Vagina (tissue), 2 donors: ENCODE measurements at places on chromosomes 2 and 18. TPM values are rescaled to one million over a fixed set of nuclear protein-coding genes. Genes with fewer than 3 reads are reported as not detected.

DNA sequence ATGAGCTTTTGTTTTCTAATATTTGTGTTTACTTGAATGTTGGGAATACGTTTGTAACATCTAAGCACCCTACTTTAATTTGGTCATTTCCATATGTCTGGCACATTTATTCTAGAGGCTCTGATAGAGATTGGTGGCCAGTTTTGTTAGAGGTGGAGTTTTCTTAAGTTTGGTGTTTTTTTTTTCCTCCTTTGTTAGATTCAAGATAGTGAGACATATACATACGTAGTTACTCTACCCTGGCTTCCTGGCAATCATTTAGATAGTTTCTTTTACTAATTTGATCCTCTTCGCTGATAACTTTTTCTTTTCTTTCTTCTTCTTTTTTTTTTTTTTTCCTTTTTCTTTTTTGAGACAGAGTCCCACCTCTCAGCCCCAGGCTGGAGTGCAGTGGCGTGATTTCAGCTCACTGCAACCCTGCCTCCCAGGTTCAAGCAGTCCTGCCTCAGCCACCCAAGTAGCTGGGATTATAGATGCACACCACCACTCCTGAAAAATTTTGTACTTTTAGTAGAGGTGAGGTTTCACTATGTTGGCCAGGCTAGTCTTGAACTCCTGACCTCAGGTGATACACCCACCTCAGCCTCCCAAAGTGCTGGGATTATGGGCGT is 26.6 kb downstream of the SMCHD1 start:
- no peak for DNase-seq
- peaks cover 4% of the 10 kb centered on the region for H3K4me1 ChIP-seq
- H3K27me3 ChIP-seq: no peaks in the 10 kb centered on the region

DNA sequence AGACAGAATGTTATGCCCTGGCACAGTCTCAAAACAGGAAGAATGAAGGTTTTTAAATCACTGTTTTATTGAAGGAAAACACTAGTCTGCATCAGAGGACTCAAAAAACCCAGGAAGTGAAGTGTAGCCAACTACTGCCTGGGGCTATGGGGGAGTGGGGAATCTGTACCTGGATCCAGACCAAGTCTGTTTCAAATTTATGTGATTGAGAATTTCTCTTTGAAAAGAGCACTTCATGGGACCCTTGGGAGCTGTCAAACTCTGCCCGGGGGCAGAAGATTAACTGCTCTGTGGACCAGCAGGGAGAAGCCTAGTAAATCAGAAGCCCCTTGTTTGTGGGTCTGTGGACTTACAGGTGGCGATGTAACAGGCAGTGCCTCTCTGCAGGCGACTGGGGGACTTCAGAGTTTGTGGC is 45.3 kb upstream of the TANC1 start:
- no peak overlapping the region for H3K4me3 ChIP-seq
- no peaks in the 10 kb centered on the region for H3K27me3 ChIP-seq
- no peak for DNase-seq
- H3K36me3 ChIP-seq: no peaks in the 10 kb centered on the region

DNA sequence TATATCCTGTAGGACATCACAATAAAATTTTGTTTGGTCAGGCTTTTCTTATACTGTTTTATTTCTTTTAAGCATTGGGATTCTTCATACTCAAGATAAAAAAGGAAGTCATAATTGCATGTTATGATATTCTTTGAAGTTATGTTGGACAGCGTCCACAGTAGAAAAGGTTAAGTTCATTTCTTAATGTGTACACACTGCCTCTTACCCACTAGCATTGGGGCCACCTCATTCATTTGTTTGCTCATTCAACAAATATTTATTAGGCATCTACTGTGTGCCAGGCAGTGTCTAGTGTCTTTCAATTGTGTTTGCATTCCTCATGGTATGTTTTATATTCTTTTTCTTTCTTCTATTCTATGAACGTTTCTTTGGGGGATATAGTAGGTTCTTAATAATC is 70.2 kb downstream of the PTPRM start:
- H3K27ac ChIP-seq: no peak overlapping the region
- no peak overlapping the region for H3K4me3 ChIP-seq
- H3K36me3 ChIP-seq: no peaks in the 10 kb centered on the region
- DNase-seq: no peak
- H3K27me3 ChIP-seq: no peaks in the 10 kb centered on the region

GRCh38 chr2:75808793-75809535 is 98.2 kb upstream of the GCFC2 start:
- H3K27me3 ChIP-seq: no peaks in the 10 kb centered on the region
- H3K4me1 ChIP-seq: no peaks in the 10 kb centered on the region
- no peak overlapping the region for H3K4me3 ChIP-seq
- DNase-seq: no peak

GRCh38 chr2:209431701-209432100 is 7.9 kb downstream of the MAP2 start:
- no peak for DNase-seq
- H3K36me3 ChIP-seq: no peaks in the 10 kb centered on the region
- H3K4me3 ChIP-seq: no peak overlapping the region
- no peaks in the 10 kb centered on the region for H3K27me3 ChIP-seq
- H3K4me1 ChIP-seq: no peaks in the 10 kb centered on the region

DNA sequence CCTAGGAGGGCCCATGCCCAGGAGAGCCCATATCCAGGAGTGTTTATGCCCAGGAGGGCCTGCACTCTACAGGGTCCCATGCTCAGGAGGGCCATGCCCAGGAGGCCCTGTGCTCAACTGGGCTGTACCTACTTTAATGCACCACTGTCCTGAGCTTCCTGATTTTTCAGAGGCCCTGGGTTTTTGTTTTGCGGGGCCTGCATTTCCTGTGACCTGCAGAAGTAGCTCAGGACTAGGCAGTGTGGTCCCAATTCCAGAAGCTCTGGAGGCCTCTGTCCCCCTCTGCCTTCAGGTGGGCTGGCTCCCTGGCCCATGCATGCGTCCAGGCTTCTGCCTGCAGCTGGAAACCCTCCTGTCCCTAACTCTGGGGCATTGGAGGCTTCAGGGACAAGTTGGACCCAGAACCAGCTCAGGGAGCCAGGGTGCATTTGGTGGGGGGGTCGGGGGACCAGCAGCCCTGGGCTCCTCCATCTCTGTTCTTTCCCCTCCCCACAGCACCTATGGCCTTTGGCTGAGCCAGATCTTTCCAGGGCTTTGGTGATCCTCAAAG is 10.8 kb downstream of the GPR35 start:
- H3K4me3 ChIP-seq: no peak overlapping the region
- H3K27me3 ChIP-seq: no peaks in the 10 kb centered on the region
- no peak overlapping the region for H3K27ac ChIP-seq

GRCh38 chr18:52716973-52717372 is 377.0 kb downstream of the DCC start:
- no peaks in the 10 kb centered on the region for H3K27me3 ChIP-seq
- H3K27ac ChIP-seq: no peak overlapping the region
- no peak for DNase-seq

- H3K4me3 ChIP-seq: peak overlapping the region; percentile 100
- no peaks in the 10 kb centered on the region for H3K27me3 ChIP-seq
- peak overlapping the region; percentile 100 for H3K27ac ChIP-seq
- H3K36me3 ChIP-seq: no peaks in the 10 kb centered on the region
These were observed 1.3 kb downstream of the PTMA start for GRCh38 chr2:231709636-231709980.

DNA sequence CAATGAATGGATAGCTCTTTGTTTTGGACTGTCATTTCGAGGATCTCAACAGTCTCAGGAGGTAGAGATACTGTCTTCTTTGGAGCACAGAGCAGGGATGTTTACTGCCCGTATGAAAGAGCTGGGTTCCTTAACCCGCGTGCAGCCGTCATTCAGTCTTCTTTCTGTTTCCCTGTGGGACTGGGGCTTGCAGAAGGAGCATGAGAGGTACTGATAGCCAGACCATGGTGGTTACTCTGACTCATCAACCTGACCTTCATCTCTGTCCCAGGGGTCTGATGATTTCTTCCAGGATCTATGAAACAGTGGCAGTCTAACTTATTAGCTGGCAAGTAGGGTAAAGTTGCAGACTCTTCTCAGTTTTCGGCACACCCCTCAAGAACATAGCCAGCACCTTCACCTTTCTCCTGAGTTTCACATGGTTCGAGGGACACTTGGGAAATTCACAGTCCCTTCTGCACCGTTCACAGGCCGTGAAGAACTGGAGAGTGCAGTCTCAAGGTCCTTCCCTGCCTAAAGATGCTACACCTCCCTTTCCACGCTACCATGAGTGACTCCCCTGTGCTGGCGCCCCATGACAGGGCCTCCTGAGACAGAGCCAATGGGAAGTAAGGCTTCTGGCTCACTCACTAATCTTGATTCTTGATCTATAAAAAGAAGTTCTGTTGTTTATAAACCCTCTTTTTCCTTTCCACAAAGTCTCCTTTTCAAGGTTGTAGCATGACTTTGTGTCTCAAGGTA is 226.2 kb downstream of the MC4R start:
- no peak for DNase-seq
- no peaks in the 10 kb centered on the region for H3K27me3 ChIP-seq
- H3K27ac ChIP-seq: no peak overlapping the region
- H3K4me1 ChIP-seq: no peaks in the 10 kb centered on the region

DNA sequence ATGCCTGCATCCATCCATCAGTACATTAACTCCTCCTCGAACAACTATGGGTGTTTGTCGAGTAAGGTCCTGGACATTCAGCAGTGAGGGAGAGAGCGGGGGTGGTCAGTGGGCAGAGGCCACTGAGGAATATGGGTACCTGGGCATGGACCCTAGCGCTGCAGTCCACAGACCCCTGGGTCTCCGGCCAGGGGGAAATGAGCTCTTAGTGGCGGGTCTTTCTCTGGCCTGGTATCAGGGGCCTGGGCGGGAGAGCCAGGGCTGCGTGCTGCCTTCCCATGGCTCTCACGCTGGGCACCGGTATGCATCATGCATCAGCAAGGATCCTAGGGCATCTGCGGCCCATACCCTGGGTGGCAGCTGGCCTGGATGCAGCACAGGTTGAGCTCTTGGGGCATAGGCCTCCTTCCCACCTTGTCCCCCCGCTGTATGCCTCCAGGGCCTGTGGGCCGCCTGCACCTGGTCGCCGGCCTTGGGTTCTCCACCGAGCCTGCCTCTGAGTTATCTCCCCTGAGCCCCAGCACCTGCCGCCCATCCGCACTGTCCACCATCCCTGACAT is 1.3 kb upstream of the MOCOS start:
- H3K36me3 ChIP-seq: no peaks in the 10 kb centered on the region
- H3K27ac ChIP-seq: no peak overlapping the region
- H3K27me3 ChIP-seq: no peaks in the 10 kb centered on the region
- H3K4me3 ChIP-seq: no peak overlapping the region
- no peak for DNase-seq

DNA sequence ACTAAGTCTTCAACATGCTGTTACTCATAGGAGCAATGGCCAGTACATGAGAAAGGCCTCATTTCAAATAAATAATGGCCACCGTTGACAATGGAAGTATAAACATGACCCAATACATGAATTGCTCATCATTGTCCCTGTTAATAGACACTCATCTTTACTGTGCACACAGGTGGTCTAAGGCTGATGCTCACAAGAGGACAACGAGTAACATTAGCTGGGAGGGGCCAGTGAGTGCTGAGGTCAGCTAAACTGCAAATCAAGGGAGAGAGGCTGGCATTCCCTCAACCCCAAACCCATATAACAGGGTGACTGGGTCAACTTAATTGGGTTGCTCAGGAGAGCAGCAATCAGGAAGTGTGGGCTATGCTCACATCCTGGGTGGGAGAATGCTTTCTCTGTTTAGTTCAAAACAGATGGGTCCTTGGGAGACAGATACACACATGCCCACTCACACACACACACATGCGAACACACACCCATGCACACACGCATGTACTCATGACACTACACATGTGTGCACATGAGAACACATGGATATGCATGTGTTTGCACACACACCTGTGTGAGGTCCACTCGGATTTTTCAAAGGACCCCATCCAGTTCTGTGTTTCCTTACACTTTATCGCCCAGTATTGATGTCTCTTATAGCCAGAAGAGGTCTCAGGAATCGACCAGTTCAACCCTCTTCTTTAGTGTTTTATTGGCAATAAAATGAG is 172.0 kb downstream of the INHBB start:
- no peaks in the 10 kb centered on the region for H3K4me1 ChIP-seq
- H3K27ac ChIP-seq: no peak overlapping the region
- no peaks in the 10 kb centered on the region for H3K27me3 ChIP-seq
- no peaks in the 10 kb centered on the region for H3K36me3 ChIP-seq
- no peak for DNase-seq

- no peaks in the 10 kb centered on the region for H3K36me3 ChIP-seq
- H3K27me3 ChIP-seq: no peaks in the 10 kb centered on the region
- H3K4me1 ChIP-seq: peaks cover 20% of the 10 kb centered on the region
- peak overlapping the region; percentile 76 for H3K27ac ChIP-seq
These were observed 55.1 kb downstream of the RHOB start for GRCh38 chr2:20501974-20502373.

GRCh38 chr2:174628528-174629169 is 31.0 kb upstream of the WIPF1 start:
- H3K27me3 ChIP-seq: no peaks in the 10 kb centered on the region
- no peaks in the 10 kb centered on the region for H3K36me3 ChIP-seq
- no peak overlapping the region for H3K4me3 ChIP-seq
- no peak for DNase-seq

DNA sequence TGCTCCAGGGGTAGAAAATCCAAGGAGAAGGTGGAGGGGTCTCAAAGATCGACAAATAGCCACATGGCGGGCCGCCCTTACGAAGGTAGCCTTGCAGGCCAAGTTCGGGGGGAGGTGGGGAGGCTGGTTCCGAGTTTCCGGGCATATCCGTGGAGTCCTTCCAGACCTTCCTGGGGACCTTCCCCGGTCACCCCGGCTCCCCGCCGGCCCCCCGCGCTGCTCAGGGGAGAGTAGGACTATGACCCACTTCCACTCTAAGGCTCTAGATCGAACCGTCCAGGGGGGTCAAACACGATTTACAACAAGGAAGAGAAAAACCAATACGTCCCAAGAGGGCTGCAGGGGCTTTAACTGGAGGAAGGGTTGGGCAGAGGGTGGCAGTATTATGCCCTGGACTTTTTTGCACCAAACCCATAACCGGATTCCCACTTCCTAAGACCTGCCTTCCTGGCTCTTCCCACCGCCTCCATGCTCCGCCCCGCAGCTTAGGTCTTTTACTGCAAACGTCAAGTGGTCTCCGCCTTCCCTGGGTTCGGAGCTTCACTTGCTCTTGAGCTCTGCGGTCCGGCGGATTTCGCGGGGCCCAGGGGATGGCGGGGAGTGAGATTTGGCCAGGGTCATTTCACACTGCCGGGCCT is 779 bp upstream of the LYPD6 start:
- peak overlapping the region; percentile 78 for H3K4me3 ChIP-seq
- DNase-seq: no peak
- no peak overlapping the region for H3K27ac ChIP-seq
- H3K36me3 ChIP-seq: no peaks in the 10 kb centered on the region

- H3K4me3 ChIP-seq: no peak overlapping the region
- no peaks in the 10 kb centered on the region for H3K4me1 ChIP-seq
- H3K27ac ChIP-seq: no peak overlapping the region
- no peaks in the 10 kb centered on the region for H3K27me3 ChIP-seq
- no peaks in the 10 kb centered on the region for H3K36me3 ChIP-seq
These were observed 26.9 kb downstream of the ACADL start for GRCh38 chr2:210198326-210198725.

GRCh38 chr2:54601339-54601738 is 122.1 kb upstream of the EML6 start:
- DNase-seq: no peak
- no peak overlapping the region for H3K4me3 ChIP-seq
- H3K4me1 ChIP-seq: peaks cover 99% of the 10 kb centered on the region

DPP4 gene
- total RNA-seq: 15.5 TPM

C18orf63 gene
- not detected for total RNA-seq

RAB27B gene
- 6.1 TPM for total RNA-seq

PDCD1 gene
- 3.9 TPM for total RNA-seq

TMEM150A gene
- total RNA-seq: 22.6 TPM

HOXD9 gene
- total RNA-seq: 12.5 TPM

SP110 gene
- total RNA-seq: 9.6 TPM

CLEC4F gene
- 0.49 TPM for total RNA-seq

STARD6 gene
- total RNA-seq: not detected
